ENCODE measurements at places on chromosomes 7 and 10.

DNA sequence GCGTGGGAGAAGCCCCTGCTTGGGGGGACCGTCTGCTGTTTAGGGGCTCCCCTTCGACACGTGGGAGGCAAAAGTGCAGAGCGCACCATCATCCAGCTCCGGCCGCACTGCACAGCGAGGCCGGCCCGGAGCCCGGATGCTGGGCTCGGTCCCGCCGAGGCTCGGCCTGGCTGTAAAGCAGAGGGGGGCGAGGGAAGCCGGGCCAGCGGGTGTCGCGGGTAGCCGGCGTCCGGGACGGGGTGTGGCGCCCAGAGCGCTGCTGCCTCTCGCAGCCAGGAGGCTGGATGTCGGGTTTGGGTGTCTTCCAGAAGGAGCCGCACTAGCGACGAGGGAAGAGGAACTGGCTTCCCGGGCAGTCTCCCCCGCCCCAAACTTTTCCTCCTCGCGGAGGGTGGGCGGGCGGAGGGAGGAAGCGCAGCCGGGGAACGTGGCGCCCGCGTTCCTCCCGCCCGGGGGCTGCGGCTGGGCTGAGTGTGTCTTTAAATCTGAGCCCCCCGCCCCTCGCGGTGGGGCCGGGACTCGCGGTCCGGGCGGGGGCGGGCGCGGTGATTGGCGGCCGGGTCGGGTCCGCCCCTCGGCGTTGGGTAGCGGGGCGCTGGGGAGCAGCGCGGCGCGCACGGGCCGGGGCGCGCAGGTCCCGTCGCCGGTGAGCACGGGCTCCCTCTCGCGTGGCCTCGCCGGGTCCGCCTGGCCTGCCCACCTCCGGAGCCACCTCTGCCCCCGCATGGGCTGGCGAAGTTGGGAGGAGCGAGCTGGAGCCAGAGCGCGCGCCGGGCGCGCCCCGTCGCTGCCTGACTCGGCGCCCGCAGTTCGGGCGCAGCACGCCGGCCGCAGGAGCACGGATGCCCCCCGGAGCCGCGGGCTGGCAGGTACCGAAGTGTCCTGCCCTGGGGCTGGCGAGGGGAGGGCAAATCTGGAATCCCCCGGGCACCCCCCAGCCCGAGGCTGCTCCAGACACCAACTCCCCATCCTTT, at the start of gene PALD1:
PALD1 (plus strand) TSS at position 577 of the 974 bp plus-strand sequence. CDS start 47,185 bp downstream, outside the sequence.
- peak; percentile 77 for DNase-seq

GRCh38 chr7:6652446-6653011, 15.4 kb downstream of the ZNF316 start:
- no peak for DNase-seq

DNA sequence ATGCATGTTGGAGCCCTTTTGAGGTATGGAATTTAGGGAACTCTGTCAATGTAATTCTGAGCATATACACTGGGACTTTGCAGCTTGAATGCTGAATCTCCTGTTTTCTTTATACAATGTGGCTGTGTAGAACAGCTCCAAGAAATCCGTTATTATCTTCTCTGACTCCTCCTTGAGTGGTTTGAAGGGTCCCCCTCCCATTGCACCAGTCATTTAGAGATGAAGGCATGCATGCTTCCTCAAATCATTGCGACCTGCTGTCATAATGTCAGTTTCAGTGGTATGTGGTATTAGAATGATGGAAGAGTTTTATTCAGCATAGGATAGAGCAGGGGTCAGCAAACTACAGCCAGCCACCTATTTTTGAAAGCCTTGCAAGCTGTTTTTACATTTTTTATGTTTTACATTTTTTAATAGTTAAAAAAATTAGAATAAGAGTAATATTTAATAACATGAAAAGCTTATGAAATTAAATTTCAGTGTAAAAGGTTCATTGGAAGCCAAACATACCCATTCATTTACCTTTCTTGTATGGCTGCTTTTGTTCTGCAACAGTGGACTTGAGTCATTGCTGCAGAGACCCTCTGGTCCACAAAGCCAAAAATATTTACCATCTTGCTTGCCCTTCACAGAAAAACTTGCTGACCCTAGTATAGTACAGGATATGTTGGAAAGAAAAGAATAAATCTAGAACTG, 8.1 kb downstream of the STK17A start:
- DNase-seq: no peak

DNA sequence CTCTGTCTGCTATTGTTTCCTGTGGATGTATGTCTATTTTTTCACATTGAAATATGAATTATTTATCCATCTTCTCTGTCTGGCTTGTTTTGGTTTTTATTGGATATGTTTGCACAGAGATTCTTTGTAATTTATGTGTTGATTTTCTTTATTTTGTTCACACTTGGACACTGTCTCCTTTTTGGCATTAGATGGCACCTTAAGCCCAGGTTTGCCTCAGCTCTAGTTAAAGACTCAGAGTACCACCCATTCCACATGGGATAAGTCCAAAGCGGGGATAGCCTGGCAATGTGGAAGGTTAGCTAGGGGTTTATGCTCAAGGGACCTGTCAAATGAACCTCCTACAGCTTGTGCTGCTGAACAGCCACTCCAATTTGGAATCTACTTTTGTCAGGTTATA, 14.1 kb downstream of the FEZF1 start:
- no peak for DNase-seq

GRCh38 chr7:45118889-45119331, 7.4 kb upstream of the TBRG4 start:
- DNase-seq: no peak

- DNase-seq: no peak
Observed at GRCh38 chr7:43693687-43694398, 35.5 kb downstream of the COA1 start.

DNA sequence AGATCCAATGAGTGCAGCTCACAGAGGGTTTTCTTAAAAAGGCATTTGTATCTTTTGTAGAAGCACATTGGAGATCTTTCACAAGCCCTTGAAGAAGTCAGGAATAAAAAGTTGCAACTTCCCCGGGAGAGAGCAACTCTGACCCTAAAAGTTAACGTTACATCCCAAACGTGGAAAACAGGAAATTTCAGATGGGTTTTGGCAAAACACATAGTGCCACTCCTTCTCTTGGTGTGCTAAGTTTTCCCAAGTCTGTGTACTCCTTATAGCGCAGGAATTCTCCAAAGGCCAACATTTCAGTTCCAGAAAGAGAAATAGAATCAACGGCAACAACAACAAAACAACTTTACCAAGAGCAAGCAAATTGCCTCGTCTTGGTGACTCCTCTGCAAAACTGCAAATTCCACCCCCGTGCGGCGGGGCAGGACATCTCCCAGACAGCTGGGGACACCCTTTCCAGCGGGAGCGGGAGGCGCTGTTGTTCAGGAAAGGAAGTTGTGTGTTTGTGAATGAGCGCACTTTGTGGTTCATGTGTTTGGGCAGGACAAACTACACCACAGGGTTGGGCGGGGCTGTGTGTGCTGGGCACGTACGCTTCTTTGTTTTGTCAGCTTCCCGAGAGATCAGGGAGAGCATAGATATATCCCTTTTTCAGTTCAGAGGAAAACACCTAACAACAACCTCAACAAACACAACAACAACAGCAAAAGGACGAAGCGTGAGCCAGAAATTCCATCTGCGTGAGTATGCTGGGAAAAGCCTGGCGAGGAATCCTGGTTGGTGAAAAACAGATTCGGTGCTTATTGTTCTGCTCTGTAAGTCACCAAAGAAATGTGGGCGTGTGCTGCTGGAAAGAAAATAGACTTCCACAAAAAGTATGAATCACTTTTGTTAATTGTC, 294.7 kb upstream of the PITRM1 start:
- no peak for DNase-seq

DNA sequence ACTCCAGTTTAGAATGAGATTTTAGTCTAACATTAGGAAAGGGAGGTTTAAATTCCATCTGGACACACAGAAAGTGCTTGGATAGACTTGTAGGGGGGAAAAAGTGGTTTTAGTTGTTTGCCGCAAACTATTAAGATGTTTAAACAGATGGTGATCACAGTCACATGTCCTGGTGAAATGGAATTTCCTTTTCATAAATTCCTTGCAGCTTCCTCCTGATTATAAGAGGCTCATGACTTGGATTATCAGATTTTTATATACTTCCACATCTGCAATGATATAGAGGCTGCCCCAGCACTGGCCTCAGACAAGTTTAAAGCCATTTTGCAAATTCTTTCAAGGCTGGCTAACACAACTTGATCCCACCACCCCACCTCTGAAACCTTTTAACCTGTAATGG, 106.4 kb upstream of the ARMC3 start:
- no peak for DNase-seq

DNA sequence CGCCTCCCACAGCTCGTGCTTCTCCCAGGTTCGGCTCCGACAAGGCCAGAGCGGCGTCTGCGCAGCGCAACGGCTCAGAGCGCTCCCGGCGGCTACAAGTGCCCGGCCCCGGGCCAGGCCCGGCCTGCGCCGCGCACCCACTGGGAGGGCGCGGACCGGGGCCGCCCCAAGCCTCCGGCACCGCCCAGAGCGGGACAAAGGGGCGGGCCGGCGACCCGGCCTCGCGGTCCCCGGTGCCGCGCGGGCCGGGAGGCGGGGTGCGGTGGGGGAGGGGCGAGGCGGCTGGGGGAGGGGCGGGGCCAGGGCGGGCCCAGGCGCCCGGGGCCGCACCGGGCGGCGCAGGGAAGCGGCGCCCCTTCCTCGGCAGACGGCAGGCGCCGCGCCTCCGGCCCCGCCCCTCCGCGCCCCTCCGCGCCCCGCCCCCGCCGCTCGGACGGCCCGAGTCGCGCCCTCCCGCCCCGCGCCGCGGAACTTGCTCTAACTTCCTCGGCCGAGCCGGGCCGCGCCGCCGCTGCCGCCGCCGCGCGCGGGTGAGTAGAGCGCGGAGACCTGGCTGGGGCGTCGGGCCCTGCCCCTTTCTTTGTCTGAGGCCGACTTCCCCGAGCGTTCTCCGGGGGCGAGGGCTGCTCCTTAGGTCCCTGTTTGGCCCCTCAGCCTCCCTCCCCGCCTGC, at the start of gene TSPAN14:
TSPAN14 (plus strand) TSS at position 469 of the 671 bp plus-strand sequence. CDS start 34,924 bp downstream, outside the sequence.
- DNase-seq: peak; percentile 81

- no peak for DNase-seq
Observed at GRCh38 chr10:50536617-50537240, 87.0 kb downstream of the SGMS1 start.

- no peak for DNase-seq
Observed at GRCh38 chr7:37531225-37531624, 82.6 kb upstream of the ELMO1 start.

DNA sequence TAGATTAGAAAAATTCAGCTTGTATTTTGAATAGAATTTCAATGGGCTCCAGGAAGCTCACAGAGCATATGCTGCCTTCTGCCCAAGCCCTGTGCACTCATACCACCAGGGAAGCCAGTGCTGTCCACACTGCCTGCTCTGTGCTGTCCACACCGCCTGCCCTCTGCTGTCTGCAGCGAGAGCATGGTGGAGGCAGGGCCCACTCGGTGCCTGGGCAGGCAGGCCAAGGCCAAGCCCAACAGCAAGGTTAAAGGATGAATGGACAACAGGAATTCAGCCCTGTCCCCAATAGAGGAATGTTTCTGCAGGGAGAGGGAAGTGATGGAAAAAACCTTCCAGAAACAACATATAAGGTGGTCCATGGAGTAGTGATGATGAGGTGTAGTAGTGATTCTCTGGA, 146.8 kb downstream of the GFRA1 start:
- no peak for DNase-seq

DNA sequence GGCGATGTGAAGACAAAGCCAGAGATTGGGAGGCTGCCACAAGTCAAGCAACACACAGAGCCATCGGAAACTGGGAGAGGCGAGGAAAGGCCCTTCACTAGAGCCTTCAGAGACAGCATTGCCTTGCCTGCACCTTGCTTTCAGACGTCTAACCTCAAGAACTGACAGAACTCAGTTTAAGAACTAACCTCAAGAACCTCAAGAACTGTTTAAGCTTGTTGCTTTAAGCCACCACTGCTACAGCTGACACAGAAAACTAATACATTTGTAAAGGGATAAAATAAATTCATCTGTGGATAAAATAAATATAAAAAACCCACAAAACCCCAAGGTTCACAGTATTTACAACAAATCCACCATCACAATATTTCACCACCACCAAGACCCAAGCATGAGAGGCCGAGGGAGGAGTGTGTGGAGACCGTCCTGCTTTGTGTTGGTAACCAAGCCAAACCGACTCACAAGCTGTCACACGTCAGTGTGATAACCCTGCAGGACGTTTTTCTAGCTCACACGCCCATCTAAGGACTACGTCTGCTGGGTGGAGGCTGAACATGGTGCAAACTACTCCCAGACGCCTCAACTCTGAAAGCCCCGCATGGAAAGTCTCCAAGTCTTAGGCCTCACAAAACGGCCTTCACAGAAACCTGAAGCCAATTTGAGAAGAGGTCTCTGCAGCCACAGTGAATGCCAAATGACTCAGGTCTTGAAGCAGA, 116.8 kb downstream of the ABLIM1 start:
- DNase-seq: no peak

DNA sequence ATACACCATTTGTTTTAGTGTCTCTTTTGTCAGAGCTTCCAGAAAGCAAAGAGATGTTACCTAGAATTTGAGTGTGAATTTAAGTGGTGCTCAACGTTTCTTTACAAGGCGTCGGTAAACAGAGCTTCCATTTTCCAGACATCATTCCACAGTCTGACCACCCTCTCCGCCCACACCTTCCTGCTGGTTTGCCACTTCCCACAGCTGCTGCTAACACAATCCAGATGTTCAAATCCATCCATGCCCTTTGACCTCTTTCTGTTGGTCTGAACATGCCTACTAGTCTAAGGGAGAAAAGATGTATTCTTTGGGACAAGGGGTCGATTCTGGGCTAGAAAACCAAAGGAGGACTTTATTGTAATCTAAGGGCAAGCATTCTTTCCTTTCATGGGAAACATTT, 86.1 kb downstream of the FAM107B start:
- no peak for DNase-seq

GRCh38 chr10:64115471-64115870, 594.3 kb downstream of the REEP3 start:
- no peak for DNase-seq

DNA sequence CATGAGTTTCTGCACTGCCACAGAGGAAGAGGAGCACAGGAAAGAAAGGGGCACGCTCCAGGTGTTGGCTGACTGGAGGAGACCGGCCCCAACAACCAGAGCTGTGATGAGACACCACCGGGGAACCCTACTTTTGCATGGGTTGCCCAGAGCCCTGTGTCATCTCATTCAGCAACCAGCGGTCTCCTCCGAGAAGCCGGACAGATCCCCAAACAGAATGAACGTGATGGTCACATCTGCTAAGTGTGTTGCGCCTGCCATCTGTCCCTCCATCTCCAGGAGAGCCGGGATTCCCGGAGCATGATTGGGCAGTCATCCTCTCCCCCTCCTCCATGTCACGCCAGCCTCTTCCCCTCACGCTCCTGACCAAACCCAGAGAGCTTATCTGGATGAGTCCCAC, 22.9 kb downstream of the PARP12 start:
- DNase-seq: no peak

DNA sequence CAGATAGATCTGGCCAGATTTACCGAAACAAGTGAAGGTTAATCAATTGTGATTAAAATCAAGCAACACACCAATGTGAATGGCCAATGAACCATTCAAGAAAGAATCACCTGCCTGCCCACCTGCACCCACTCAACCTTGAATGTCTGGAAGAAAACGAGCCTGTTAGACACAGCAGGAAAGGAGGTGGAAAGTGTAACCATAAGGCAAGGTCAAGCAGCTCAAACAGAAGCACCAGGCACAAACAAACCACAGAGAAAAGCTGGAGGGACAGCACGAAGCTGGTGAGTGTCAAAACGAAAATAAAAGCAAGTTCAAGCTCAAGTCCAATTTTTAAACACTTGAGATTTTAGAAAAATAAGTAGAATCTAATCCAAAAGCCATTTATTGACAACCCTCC, 64.9 kb downstream of the STEAP1B start:
- DNase-seq: no peak

All from endothelial cell (in vitro differentiated cells).